ENCODE measurements at places on chromosomes 12 and 14.

- no peak for DNase-seq
Measured at GRCh38 chr12:75042125-75042524, 167.5 kb downstream of the KCNC2 start.

DNA sequence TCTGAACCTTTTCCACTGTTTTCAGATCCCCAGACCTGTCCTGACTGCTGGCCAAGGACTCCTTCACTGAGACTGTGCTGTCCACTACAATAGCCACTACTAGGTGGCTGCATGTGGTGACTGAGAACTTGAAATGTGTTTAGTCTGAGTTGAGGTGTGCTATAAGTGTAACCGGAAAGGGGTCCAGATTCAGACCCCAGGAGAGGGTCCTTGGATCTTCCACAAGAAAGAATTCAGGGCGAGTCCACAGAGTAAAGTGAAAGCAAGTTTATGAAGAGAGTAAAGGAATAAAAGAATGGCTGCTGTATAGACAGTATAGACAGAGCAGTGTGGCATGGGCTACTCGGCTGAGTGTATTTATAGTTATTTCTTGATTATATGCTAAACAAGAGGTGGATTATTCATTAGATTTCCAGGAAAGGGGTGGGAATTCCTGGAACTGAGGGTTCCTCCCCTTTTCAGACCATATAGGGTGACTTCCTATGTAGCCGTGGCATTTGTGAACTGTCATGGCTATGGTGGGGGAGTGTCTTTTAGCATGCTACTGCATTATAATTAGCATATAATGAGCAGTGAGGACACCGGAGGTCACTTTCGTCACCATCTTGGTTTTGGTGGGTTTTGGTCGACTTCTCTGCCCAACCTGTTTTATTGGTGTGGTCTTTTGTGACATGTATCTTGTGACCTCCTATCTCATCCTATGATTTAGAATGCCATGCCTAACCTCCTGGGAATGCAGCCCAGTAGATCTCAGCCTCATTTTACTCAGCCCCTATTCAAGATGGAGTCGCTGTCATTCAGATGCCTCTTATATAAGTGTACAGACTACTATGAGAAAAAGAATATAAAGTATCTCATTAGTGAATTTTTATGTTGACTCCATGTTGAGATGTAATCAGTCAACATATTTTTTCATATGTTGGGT, 70.0 kb upstream of the SRSF5 start:
- no peak for DNase-seq

- no peak for DNase-seq
Measured at GRCh38 chr14:51871846-51872245, 11.4 kb downstream of the GNG2 start.

DNA sequence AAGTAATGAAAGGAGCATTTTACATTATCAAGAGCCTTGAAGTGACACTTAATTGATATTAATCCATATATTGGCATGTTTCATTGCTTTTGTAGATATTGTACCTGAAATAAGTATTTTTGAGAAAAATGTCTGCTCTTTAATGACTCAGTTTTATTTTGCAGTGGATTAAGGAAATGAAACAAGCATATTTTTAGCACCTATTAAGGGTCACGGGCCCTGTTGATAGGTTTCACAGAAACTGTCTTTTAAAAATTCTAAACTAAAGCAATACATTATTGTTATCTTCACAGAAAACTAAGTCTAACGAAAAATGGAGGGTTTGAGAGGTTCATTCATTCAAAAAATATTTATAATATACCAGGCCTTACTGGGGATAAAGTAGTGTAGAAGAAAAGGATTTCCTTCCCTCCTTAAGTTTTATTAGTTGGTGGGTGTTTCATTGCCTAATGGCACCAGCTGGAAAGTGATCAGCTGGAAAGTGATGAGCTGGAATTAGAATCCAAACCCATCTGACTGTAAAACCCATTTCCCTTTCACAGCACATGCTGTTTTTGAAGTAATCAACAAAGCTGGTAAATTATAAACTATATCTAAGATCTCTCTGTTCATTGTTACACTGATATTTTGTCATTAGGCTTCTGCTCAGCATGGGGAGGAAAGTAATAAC, 54.2 kb downstream of the PTPRQ start:
- no peak for DNase-seq

DNA sequence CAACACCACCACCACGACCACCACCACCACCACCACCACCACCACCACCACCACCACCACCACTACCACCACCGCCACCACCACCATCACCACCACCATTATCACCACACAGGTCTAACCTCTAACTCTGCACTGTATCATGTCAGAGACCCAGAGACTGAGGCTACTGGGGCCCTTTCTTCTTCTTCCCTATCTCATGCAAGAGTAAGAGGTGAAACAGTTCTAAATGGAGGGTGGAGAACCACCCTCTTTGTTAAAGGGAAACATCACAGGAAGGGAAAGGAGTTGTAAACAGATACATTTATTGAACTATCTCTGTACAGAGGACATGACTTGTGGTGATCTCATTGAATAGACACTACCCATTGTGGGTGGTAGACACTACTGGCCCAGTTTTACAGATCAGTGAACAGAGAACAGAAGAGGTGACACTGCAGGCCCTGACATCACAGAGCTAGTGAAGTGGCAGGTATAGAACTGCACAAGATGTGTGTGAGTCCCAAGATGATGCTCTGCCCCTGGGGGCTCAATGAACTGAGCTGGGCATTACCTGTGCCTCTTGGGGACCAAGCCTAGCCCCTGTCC, 91.6 kb downstream of the FOXN3 start:
- DNase-seq: no peak

DNA sequence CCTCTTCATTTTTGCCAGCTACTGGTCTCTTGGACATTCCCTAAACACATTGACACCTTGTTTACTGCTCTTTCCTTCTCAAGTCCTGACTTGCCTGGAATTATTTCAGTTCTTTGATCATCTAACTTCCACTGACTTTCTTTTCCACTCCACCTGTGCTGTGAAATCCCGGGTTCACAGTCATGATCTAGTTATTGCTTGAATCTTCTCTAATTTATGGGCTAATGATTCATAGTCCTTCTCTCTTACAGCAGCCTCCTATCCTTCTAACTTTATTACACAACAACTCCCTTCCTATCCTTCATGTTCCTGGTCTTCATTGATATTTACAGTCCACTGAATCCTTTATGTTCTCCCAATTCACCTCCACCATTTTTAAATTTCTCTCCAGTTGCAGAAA, 260.1 kb downstream of the C12orf75 start:
- DNase-seq: no peak

GRCh38 chr12:88230271-88230670, 88.2 kb downstream of the TMTC3 start:
- no peak for DNase-seq

- DNase-seq: no peak
Measured at GRCh38 chr12:22231836-22232235, 102.7 kb downstream of the ST8SIA1 start.

DNA sequence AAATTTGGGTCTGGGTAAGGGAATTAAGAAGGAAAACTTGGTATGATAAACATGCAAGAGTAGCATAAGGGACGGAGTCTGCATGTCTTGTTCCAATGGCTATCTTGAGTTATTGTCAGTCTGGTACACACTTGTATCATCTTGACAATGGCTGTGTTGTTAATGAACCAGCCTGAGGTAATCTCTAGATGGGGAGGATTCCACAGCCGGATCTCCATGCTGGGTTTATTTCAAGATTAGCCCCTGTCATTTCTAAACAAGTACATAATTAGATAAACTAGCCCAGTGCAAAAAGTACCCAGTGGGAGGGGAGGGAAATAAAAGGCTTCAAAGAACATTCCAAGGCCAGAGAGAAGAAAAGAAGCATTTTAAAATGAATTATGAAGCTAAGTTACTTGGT, 16.5 kb upstream of the CMAS start:
- DNase-seq: no peak

DNA sequence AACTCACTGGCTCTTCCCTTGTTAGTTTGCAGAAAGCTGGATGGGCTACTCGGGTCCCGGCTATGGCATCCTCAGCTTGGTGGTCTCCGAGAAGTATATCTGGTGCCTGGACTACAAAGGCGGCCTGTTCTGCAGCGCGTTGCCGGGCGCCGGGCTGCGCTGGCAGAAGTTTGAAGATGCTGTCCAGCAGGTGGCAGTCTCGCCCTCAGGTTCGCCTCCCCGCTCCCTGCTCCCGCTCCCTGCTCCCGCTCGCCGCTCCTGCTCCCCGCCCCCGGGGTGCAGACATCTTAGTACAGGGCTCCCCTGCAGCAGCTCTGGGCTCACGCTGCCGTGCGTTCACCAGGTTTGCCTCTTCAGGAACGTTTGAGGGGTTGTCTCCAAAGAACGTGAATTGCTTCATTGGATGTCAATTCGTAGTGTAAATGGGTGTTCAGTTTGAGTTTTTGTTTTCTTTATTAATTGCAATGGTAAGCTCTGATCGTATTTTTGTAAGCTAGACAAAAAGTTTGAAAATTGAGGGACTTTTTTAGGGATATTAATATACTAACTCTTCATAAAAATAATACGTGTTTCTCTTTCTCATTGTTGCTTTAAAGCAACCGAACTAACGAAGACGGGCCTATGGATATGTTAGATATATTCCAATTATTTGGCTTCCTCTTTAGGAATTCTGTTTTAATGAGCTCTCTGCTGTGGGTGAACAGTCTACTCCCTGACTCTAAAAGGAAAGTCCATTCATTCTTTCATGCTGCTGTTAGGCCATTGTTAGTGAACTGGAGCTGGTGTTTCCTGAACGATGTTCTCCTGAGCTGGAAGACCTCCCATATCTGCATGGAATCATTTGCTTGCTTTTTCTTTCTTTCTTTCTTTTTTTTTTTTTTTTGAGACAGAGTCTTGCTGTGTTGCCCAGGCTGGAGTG, 71.3 kb downstream of the ANKRD9 start:
- DNase-seq: peak; percentile 35

- DNase-seq: no peak
Measured at GRCh38 chr14:101294136-101294535, 267.2 kb upstream of the DIO3 start.

DNA sequence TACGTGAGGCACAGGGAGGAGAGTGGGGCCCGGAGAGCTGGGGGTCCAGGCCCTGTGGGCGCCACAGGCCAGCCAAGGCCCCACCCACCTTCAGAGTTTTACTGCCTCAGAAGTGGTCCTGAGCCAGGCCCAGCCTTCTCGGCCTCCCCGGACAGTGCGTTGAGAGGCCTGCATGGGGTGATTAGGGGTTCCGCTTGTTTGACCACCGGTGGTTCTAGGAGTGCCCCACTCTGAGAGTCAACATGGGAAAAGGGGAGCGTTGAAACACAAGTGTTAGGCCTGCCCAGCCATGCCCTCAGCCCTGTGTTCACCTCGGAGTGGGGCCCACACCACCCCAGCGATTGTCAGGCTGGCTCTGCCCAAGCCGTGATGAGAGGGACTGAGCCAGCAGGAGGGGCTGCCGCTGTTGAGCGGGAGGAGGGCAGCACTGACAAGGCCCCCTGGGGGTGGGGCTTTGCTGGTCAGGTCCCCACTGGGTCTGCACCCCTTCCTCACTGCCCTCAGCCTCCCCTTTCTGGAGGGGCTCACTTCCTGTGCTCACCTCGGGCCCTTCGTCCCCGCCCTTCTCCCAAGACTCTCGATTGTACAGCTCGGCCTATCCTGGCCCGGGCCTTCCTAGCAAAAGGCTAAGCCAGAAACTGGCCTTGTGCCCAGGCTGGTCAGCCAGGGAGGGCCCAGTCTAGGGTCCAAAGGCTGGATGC, 4.8 kb downstream of the CKB start:
- no peak for DNase-seq

DNA sequence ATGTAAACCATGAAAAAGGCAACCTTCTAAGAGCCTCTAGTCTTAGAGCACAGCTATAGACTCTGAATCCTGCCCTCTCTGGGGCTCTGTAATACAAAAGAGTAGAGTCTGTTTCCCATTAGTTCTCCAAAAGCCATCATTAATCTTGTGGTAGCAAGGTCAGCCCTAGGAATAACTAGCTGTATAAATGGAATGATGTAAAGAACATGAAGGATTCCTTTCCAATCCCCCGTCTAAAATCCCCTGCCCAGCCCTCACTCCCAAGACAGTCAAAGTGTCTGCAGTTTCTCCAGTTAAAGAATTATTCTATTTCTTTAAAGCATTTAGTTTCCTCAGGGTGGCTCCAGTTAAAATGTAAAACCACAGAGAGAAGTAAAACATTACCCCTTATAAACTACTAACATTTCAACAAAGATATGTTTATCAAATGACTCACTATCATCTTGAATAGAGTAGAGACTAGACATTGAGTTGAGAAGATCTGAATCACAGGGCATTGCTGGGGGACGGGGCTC, 104.2 kb downstream of the ST8SIA1 start:
- no peak for DNase-seq

GRCh38 chr12:79299447-79300198, 391.1 kb downstream of the PAWR start:
- DNase-seq: no peak

DNA sequence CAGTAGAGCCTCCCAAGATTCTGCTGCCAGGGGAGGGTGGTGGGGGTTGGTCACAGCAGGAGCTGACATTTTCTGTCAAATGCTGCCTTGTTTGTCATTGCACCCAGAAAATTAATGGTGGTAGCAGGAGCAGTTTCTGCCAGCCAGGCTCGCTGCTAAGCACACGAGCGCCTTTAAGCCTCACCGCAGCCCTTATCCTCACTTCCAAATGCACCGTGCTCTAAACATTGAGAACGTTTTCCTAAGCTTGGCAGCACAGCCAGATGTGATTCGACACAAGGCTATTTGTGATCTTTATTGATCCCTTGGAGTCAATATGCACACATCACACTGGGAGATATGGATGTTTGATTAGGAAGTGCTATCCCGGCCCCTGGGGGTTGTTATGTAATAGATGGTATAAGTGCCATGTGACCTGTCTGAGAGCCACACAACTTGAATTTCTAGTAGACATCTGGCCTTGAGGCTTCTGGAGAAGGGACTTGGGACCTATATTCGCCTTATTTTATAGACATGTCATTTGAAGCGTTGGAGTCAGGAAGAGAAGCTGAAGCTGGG, 31.6 kb upstream of the BEGAIN start:
- DNase-seq: no peak

- DNase-seq: no peak
Measured at GRCh38 chr14:91985521-91986255, 38.2 kb upstream of the FBLN5 start.

DNA sequence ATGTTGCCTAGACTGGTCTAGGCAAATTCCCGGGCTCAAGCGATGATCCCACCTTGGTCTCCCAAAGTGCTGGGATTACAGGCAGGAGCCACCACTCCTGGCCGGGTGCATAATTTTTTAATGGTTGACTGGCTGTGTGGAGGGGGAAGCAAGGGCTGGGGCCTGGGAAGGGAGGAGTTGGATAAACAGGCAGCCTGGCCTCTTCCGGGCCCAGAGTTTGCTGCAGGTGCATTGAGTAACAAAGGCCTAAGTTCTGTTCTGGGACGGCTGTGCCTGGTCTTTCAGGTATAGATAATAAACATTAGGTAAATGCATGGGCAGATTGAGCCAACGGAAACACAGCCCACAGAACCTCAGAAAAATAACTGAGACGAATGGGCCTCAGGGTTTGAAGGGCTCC, 191.3 kb upstream of the TBX3 start:
- no peak for DNase-seq

- DNase-seq: no peak
Measured at GRCh38 chr12:92193846-92194245, 48.2 kb upstream of the BTG1 start.

- DNase-seq: no peak
Measured at GRCh38 chr14:99566390-99567354, 37.3 kb downstream of the CCDC85C start.

- no peak for DNase-seq
Measured at GRCh38 chr12:29521951-29522350, 24.5 kb upstream of the OVCH1 start.

- no peak for DNase-seq
Measured at GRCh38 chr14:65850429-65851135, 438.1 kb downstream of the FUT8 start.

All from SHP77 treated with DMSO at 0.1 percent for 48 hours (cell line).